CD4-positive, alpha-beta T cell treated with Interleukin-10 for 1 hour (primary cell): ENCODE measurements at places on chromosomes 7 and 10.
A peak's percentile ranks its signal among the peaks of the same experiment; 100 is the strongest.

GRCh38 chr7:150322833-150323681 lies at the start of the genes ACTR3C and LRRC61:
TSS of gene ACTR3C (minus strand) at chr7:150323545. CDS start at chr7:150295296, 28,249 bp downstream.
TSS of gene LRRC61 (plus strand) at chr7:150323355. CDS start at chr7:150336862, 13,507 bp downstream.
- DNase-seq: peak; percentile 68

DNA sequence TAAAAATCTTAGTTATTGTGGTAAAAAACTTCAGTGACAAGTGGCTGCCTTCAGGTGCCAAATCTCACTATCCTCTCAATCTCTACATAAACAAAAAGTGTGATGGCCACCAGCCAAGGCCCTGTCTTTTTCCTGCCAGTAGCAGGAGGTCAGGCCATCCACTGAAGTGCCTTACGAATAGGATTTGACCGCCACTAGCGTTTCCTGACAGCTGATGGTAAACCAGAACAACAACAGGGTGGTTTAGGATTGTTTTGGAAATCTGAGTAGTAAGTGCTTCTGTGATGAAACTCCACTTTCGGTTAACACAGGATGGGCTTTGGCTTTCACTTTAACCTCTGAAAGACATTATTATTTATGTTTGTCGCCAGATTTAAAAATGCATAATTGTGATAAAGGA lies 55.7 kb upstream of the OGDHL start:
- DNase-seq: no peak

GRCh38 chr10:24465891-24466818 lies 257.2 kb downstream of the KIAA1217 start:
- DNase-seq: peak; percentile 29

DNA sequence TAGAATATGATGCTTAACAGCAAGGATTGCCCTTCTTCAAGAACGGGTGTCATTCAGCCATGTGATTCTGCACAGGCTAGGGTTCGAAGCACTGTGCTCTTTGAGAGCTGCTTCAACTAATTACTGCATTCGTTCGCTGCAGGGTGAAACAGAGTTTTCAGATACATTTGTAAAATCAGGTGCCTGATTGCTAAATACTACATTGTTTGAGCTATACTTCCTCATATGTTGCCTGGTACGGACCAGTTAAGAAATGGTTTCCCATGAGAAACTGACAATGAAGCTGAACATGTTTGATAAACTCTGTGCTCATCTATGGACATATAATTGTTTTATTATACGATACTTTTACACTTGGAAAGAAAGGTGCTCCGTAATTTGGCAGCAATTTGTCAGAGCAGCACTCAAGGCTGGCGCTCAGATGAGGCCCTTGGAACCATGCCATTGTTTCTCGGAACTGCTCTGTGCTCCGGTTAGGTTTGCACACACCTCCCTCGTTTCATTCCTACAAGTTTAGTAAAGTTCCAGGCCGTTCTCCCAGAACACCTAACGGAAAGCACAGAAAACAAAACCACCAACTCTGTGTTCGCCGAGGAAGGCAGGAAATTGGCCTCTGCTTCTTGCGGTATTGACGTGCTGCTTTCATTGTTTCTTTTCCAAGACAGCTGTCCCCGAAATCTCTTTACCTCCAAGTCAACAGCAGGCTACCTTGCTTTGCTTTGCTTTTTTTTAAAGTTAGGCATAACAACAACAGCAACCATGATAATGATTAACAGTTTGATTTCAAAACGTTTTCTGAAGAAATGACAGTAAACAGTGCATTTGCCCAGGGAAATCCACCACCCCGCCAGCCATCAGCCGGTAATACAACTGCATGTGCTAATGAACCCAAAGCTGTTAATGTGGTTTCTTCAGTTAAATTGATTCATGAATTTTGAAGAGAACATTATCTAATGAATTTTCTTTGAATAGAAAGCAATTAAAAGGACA lies 206.9 kb downstream of the EBF3 start:
- no peak for DNase-seq

- DNase-seq: no peak
Measured at GRCh38 chr7:108810756-108811385, 241.2 kb downstream of the DNAJB9 start.
